Heart right ventricle (tissue), 16 donors: ENCODE measurements at places on chromosomes 4 and X. TPM values are rescaled to one million over a fixed set of nuclear protein-coding genes. Genes with fewer than 3 reads are reported as not detected.
A peak's percentile ranks its signal among the peaks of the same experiment; 100 is the strongest.

DNA sequence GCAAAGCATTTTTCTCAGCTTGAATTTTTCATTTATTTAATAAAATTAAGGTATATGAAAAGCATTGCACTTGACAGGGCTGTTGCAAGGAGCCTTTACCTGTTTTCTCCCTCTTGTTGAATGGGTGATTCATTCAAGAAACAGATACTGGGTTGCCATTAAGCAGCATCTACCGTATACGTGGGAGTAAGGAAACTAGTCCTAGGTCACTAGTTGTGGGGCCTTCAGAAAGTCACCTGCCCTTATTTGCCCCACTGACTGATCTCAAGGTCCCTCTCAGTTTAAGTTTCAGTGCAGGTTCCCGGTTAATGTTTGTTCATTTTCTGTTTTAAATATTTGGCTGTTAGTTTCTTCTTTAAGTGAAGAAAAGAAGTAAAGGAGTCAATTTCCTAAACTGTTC lies 34.0 kb downstream of the LHFPL1 start:
- H3K36me3 ChIP-seq, result no peaks in the 10 kb centered on the region
- no peak overlapping the region for H3K27ac ChIP-seq
- no peaks in the 10 kb centered on the region for H3K4me1 ChIP-seq
- H3K27me3 ChIP-seq, result no peaks in the 10 kb centered on the region
- H3K4me3 ChIP-seq, result no peak overlapping the region

DNA sequence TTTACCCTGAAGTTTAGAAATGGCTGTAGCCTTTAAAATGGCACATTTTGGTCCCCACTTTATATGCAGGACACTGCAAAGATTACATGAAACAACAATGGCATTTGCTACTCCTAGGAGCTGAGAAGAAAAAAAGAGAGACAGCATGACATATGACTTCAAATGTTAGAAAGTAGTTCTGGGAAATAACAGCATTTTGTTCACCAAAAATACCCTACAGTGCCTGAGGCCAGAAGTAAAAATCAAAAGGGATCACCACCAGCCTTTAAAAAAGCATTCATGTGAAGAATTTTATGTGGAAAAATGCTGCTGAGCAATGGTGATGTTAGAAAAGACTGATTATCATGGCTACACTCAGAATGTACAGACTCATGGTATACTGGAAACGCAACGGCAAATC lies 110.0 kb downstream of the DTHD1 start:
- no peak for DNase-seq
- H3K4me1 ChIP-seq, result no peaks in the 10 kb centered on the region
- H3K4me3 ChIP-seq, result no peak overlapping the region
- no peaks in the 10 kb centered on the region for H3K36me3 ChIP-seq

DNA sequence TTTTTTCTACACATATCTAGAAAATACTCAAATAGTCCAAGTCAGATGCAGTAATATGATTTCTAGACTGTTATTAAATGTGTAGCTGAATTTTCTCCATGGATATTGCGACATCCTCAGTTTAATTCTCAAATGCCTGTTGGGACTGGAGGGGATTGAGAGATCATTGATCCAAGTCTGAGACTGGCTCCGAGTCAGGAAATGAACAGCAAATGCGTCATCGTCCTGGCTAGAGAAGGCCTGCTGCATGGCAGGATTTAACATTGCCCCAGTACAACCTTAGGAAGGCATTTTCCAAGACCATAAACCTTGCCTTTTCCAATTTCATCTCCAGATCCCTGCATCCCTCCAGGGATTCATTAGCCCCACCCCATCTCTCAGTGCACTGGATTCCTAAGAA lies 56.6 kb upstream of the SLC6A14 start:
- peak; percentile 6 for DNase-seq
- no peak overlapping the region for H3K4me3 ChIP-seq
- no peaks in the 10 kb centered on the region for H3K36me3 ChIP-seq
- no peak overlapping the region for H3K27ac ChIP-seq

LPAR4 gene
- 0.17 TPM for total RNA-seq

PNMA6F gene
- total RNA-seq, result not detected

RNF128 gene
- 0.39 TPM for total RNA-seq

TMLHE gene
- total RNA-seq, result 45.3 TPM
